ENCODE measurements at places on chromosomes 2 and 18. TPM values are rescaled to one million over a fixed set of nuclear protein-coding genes. Genes with fewer than 3 reads are reported as not detected.

DNA sequence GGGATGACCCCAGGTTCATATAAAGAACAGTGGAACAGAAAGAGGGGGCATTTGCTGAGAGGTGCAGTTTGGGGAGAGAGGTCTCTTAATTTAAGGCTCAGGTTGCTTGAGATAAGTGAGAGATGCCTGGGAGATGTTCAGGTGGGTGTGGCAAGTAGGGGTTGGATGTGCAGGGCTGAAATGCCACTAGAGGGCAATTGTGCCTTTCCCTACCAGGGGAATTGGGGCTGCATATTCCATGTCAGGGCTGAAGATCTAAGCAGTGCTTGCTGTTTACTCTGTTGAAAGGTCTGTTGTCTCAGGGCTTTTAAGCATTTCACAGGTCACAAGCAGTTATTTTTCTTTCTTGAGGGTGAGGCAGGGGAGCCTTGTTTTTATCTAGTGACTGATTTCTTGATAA lies 7.8 kb downstream of the CCDC85A start:
- DNase-seq: no peak
- no peak overlapping the region for H3K27ac ChIP-seq
- H3K27me3 ChIP-seq: peaks cover 7% of the 10 kb centered on the region
- H3K4me1 ChIP-seq: no peaks in the 10 kb centered on the region
- no peak overlapping the region for H3K4me3 ChIP-seq

DNA sequence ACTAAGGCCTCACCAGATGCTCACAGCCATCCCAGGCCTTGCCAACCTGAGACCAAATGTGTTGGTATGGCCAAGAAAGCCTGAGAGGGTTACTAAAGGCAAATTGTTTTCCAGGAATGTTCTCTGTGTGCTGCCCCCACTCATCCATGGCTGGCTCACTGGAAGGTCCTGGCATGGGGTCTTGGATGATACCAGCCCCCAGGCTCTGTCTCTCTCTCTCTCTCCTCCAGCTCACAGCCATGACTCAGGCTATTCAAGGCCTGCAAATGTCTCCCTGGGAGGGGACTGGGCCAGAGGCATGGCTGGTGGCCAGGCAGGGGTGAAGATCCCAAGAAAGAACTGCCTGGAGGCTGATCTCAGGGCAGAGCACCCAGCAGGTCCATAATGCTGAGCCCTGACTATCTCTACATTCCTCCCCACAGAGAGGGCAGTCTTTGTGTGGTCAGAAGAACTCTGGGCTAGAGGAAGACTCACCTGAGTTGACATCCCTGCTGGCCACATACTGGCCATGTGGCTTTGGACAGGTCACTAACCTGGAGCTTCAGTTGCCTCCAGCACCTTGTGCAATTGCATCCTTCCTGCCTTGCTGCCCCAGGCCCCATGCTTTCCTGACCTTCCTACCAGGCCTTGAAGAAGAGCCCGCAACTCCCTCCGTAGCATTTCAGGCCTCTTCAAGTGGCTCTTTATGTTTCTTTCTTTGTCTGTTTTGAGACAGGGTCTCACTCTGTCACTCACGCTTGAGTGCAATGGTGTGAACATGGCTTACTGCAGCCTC lies 150.4 kb downstream of the ZFP36L2 start:
- H3K4me3 ChIP-seq: no peak overlapping the region
- no peaks in the 10 kb centered on the region for H3K36me3 ChIP-seq
- H3K27me3 ChIP-seq: no peaks in the 10 kb centered on the region
- peaks cover 4% of the 10 kb centered on the region for H3K4me1 ChIP-seq

- H3K4me1 ChIP-seq: no peaks in the 10 kb centered on the region
- DNase-seq: no peak
- no peak overlapping the region for H3K4me3 ChIP-seq
- no peak overlapping the region for H3K27ac ChIP-seq
- no peaks in the 10 kb centered on the region for H3K27me3 ChIP-seq
These were observed 87.4 kb downstream of the RPRM start for GRCh38 chr2:153391131-153391530.

GRCh38 chr2:179580378-179581146 lies 280.9 kb downstream of the ZNF385B start:
- H3K4me3 ChIP-seq: no peak overlapping the region
- H3K4me1 ChIP-seq: no peaks in the 10 kb centered on the region
- no peaks in the 10 kb centered on the region for H3K27me3 ChIP-seq
- no peaks in the 10 kb centered on the region for H3K36me3 ChIP-seq

DNA sequence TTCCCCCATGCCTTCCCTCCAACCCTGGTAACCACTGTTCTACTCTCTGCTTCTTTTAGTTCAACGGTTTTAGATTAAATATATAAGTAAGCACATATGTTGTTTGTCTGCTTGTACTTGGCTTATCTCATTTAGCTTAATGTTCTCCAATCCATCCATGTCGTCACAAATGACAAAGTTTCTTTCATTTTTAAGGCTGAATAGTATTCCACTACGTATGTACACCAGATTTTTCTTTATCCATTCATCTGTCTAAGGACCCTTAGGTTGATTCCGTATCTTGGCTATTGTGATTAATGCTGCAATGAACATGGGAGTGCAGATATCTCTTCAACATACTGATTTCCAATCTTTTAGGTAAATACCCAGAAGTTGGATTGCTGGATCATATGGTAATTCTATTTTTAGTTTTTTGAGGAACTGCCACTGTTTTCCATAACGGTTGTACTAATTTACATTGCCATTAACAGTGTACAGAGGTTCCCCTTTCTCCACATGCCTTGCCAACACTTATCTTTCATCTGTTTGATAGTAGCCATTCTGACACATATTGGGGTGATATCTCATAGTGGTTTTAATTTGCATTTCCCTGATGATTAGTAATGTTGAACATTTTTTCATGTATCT lies 8.1 kb downstream of the ASB3 start:
- peaks cover 17% of the 10 kb centered on the region for H3K36me3 ChIP-seq
- no peaks in the 10 kb centered on the region for H3K27me3 ChIP-seq
- no peaks in the 10 kb centered on the region for H3K4me1 ChIP-seq

DNA sequence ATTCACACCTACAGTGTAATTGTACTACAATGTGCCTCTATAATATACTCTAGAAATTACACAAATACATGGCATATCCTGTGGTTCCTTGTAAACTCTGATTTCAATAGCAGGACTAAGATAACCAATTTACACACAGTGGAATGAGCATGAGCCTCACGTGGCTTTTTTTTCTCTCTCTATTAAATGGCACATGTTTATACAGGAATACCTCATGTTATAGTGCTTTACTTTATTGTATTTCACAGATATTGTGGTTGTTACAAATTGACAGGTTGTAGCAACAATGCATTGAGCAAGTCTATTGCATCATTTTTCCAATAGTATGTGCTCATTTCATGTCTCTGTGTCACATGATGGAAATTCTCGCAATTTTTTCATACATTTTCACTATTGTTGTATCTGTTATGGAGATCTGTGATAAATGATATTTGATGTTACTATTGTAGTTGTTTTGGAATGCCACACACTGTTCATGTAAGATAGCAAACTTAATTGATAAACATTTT lies 260.0 kb downstream of the FSIP2 start:
- DNase-seq: no peak
- no peaks in the 10 kb centered on the region for H3K36me3 ChIP-seq
- no peak overlapping the region for H3K4me3 ChIP-seq
- no peaks in the 10 kb centered on the region for H3K4me1 ChIP-seq

Gene ICA1L
- 1.5 TPM for total RNA-seq
